ENCODE measurements at places on chromosomes 6 and 20.

GRCh38 chr6:100944644-100945043, 63.5 kb upstream of the ASCC3 start:
- DNase-seq = no peak

DNA sequence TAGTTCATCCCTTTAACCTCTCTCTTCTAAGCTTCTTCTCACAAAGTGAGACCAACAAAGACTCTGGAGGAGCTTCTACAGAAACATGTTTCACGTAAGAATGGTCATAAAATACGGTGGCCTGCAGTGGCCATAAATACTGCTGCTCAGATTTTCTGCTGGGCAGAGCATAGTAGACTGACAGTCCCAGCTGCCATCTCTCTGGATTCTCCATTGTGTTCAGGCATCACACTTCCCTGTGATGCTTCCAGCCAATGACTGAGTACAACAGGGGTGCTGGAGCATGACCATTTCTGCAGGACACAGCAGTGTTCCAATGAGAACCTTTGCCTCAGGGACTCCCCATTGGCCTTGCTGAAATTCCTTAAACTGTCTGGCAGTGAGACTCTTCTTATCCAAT, 392.6 kb downstream of the MMUT start:
- DNase-seq = no peak

GRCh38 chr20:59015812-59016711, 3.2 kb upstream of the TUBB1 start:
- DNase-seq = no peak

GRCh38 chr6:110654096-110654820, 161.0 kb downstream of the CDK19 start:
- DNase-seq = no peak

DNA sequence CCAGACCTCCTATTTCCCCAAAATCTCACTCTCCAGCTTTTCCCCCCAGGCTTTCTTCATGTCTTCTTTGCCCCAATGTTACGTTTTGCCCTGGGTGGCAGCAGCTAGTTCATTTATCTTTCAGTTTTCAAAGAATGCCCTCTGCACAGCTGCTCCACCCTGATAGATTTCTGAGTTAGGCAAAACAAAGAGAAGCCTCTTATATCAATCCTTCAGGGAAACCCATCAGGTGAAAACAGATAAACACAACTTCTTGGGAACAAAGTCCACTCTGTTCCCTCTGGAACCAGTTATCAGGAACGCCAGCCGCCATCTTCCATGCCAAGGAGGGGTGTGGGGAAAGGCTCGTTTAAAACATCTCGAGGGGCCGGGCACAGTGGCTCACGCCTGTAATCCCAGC, 34.0 kb downstream of the ZBTB9 start:
- DNase-seq = no peak

Measured in iPS-NIHi11 (cell line).